ENCODE measurements at places on chromosomes 12 and 14.

GRCh38 chr14:96114002-96114401 lies 74.8 kb downstream of the C14orf132 start:
- no peak for DNase-seq

GRCh38 chr14:64758691-64759554 lies 54.7 kb downstream of the PLEKHG3 start:
- DNase-seq = no peak

GRCh38 chr14:21215879-21216251 lies 53.4 kb downstream of the HNRNPC start:
- DNase-seq = no peak

DNA sequence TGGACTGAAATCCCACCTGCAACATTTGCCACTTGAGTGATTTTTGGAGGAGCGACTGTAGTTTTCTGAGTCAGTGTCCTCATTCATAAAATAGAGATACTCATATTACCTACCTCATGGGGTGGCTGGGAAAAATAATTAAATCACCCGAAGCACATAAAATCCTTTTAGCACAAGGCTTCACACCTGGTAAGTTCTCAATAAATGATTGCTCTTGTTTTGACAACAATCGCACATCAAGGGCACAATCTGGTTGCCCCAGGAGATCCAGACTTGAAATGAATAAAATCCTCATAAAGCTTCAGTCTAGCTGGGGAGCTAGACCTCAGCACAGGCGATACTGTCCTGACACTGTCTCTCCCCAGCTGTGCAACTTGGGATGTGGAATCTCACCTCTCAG lies 76.0 kb upstream of the CCDC60 start:
- DNase-seq = no peak

- no peak for DNase-seq
Measured at GRCh38 chr12:100331871-100332270, 25.0 kb upstream of the SLC17A8 start.

DNA sequence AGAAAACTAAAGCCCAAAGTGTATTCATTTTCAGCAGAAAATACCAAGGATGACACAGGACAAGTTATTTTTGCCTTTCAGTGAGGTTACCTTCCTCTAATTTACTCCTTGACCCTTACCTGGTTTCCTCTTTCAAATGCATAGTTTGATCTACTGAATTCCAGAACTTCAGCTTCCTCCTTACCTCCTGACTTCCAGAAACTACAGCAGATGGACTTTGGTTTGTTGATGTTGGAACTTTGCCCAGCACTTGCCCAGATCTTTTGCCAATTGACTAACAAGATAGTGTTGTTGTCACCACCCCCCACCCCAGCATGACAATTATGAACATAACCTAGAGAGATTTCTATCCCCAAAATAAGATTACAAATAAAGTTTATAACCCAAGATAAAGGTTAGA lies 63.2 kb downstream of the NAV3 start:
- DNase-seq = peak; percentile 35

All from liver (tissue), 10 donors.